Stimulated activated CD4-positive, alpha-beta T cell treated with anti-CD3 and anti-CD28 coated beads, TNF-alpha, amount 100 ng/mL, for 4 hours (primary cell): ENCODE measurements at places on chromosomes 2 and 18.

DNA sequence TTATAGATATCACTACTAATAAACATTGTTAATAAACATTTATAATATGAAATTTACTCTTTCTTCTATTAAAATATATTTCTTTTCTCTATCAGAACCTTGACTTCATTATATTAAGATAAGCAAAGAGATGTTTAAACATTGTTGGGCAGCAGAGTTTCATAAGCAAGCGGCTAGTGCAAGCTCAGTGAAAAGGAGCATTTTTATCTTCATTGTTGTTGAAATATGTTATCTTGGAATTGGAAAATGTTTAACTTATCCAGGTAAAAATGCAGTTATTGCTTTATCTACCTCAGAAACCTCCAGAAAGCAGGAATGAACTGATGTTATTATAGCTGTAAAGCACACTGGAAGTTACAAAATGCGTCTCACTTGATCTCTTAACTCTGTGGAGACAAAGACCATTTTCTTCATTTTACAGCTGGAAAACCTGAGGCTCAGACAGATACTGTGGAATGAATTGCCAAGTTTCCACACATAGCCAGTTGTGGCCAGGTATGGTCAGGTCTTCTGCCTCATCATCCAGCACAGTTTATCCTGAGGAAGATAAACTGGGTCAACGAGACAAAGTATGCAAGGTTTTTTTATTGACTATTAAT, 934.6 kb upstream of the FAM98A start:
- no peak for DNase-seq

- no peak for DNase-seq
These were observed 75.4 kb upstream of the UBE2E3 start for GRCh38 chr2:180905002-180905401.

DNA sequence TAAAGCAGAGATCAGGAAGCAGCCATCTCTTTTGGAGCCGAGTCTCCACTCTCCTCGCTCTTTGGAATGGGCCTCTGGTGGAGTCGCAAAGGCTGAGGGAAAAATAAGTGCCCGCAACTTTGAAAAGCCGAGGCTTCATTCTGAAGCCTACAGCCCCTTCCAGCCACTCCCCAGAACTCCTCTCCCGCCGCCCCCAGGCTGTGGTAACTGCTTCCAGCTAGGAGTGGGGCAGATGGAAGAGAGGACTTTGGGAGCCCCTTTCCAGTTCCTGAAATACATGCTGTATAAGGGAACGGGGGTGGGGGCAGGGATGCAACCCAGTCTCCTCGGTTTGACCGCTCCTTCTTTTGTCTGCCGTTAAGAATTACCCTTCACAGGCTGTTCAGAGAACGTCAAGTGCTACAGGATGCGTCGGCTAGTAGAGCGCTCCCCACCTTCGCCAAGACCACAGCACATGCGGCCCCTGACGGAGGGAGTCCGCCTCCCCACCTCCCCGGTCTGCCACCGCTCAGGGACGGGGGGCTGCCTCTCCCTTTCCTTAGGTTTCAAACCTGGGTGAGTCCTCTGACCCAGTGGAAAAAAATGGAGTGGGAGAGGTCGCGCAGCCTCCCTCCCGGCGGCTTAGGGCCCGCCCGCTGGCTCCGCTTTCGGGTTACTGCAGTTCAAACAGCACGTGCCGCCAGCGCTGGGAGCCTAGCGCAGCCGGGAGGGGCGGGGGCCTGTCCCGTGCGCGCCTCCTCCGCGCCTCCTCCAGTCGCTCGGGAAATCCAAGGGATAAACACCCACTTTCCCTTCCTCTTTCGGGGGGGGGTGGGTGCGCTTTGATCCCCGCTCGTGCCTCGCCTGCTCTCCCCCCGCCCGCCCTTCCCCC, 4.9 kb downstream of the CYP26B1 start:
- DNase-seq, result no peak

DNA sequence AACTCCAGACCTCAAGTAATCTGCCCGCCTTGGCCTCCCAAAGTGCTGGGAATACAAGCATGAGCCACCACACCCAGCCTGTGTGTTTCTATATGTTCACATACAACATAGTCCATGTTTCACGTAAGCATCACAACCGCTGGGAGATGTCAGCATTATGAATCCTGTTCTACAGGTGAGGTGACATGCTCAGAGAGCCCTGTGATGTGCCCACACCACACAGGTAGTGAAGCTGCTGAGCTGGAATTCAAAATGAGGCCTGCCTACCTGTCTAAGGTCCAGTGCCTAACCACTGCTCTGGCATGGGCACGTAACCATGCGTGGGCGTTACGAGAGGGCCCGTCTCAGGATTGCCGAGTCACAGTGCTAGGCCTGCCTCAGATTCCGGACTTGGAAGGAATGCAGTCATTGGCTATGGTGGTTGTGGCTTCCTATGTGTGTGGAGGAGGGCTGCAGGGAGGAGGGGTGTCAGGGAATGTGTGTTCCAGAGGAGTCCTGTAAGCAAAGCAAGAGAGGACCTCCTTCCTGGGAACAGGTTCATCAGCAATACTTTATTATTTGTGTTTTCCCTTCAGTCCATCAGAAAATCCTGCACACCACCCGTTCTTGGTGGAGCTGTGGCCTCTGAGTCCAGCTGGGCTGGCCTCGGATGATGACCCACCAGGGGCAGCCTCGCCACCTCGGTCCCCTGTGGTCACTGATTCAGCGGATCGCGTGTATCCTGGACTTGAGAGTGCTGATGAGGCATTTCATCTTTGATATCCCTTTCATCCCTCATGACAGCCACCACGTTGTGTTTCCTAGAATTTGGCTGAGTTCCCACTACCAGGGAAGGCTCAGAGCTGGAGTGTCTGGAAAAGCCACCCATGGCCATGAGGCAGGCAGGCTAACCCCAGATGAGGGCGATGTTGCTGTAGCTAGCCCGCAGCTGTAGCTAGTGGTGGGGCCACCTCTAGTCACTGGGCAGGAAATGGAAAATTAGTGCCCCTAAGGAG, 31.1 kb downstream of the HK2 start:
- no peak for DNase-seq

DNA sequence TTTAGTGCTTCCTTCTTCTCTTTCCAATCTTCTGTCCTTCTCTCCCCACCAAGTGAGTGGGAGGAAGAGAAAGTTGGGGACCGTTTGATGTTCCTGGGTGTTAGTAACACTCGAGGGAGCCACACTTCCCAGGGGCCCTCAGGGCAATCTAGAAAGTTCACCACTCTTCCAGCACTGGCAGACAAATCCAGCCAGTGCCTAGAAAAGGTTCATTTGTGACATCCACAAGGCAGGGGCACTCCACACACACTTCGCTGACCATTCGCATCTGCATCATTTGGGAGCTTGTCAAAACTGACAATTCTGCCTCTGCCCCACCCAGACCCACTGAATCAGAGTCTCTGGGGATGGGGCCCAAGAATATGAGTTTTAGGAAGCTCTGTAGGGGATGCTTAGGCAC, 86.8 kb upstream of the ST3GAL5 start:
- DNase-seq, result no peak

DNA sequence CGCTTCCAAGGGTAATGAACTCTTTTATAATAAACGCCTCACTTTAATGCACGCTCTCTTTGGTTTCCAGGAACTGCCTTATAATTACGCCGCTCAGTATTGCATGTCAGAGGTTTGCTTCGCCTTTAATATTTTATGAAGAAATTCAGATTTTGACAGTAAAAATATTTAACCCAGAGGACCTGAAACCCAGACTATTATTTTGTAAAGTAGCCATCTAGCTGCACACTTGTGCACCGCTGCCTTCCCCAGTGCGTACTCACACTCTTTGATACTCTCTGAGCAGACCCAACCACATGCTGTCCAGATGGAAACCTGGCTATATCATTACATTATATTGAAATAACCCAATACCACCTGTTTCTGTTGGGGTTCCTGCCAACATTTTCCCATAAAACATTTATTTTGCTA, 270.1 kb downstream of the C1D start:
- DNase-seq, result no peak

- DNase-seq, result no peak
These were observed 132.7 kb downstream of the TSN start for GRCh38 chr2:121888189-121888557.
